ENCODE measurements at places on chromosomes 5 and 9. TPM values are rescaled to one million over a fixed set of nuclear protein-coding genes. Genes with fewer than 3 reads are reported as not detected.

GRCh38 chr9:96646081-96646991 is 8.8 kb downstream of the PRXL2C start:
- peak; percentile 26 for DNase-seq

DNA sequence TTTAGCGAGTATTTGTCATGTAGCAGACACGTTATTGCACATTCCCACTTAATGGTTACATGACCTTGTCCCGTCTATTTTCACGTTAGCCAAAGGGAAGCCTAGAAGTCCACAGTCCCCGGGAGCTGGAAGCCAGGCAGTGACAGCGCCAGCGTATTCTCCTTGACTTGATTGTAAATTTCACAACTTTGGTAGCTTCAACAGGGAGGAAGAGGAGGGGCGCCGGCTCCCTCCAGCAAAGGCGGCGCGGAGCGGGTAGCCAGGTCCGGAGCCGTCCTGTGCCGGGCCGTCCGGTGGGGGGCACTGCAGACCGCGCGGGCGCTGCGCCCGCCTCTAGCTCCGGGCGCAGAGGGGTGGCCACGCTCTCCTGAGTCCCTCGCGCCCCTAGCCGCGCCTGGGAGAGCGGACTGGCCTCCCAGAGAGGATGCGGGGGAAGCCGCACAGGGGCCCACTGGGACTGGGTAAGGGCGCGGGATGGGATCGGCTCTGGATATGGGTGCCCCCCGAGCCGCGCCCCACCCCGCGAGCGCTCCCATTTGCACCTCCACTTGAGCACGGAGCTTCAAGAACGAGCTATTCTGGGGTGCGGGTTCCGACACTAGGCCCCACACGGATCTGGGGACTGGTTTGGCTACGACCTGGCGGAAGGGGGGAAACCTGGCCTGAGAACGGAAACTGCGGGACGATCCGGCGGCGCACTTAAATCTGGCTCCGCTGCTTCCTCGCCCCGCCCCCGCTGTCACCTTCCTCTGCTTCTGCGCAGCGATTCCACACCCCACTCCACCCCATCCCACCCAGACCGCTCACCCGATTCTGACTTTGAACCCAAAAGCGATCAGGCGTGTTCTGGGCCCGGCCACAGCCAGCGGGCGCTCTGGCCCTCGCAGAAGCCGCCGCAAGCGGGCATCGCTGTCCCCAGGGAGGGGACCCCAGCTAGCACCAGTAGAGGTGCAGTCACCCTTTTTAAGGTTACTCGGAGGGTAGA is 23.8 kb downstream of the KLF4 start:
- DNase-seq = no peak

Gene SPOCK1
- 4.5 TPM for total RNA-seq

- DNase-seq = peak; percentile 22
Observed at GRCh38 chr5:99020698-99021048, 91.9 kb upstream of the CHD1 start.

DNA sequence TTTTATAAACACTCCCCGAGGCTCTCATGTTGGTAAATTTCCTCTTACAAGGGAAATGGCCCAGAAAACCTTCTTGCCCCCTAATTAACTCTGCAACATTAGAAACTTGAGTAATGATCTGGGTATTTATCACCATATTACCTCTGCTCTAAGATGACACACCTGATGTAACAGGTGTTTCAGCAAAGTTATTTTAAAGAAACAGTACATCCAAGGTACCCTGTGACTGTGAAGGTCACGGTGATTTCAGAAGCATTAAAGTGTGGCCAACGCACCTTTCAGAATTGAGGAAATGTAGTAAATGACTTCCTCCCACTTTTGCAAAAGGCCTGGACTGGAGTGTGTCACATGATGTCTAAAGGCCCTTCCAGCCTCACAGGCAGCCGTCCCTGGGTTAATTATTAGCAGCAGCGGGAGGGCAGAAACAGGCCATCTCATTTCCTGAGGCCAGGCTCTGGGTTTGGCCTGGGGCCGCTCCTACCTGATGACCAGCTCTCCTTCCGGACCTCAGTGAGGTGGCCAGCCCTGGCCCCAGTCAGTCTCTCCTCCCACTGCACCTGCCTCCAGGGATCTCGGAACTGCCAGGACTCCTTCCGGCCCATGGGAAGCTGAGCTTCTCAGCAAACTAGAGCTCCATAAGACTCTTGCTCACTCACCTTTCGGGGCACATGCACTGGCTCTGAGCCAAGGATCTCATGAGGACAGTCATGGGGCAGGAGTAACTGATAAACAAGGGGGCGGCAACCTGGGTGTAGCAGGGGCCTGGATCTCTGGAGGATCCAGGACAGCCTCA is 20.7 kb downstream of the PTPN3 start:
- DNase-seq = no peak

Gene DIRAS2
- total RNA-seq = not detected

DNA sequence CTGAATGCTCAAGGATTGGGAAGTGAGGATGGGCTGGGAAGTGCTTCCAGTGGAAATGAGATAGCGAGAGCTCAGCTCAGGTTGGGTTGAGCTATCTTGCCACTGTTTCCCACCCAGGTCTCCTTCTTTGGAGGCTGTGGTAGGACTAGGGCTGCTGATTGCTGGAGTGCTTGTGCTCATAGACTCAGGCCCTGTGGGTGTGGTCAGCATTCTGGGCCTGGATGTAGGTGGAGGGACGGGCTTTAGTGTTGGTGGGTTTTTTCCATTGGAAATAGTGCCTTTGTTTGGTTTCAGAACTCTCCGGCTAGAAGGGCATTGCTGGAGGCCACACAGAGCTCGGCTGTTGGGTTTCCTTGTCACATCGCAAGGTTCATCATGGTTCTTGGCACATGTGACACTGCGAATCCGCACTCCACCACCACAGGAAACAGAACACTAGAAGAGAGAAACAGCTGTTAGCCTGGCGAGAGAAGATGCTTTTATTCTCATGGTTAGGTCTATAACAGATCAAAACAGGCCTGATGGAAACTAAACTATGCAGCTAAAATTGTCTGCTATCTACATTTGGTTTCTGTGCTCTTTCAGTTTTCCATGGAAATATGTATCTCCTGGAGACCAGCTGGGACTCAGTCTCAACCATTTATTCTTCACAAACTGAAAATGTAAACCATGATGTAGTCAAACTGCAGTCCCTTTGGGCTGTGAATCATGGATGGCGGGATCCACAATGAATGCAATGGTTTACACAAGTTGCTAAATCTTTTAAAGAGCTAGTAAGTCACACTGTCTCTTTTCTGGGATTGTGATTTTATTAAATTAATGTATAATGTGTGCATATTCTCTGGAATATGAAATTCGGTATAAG is 136.2 kb downstream of the TARS1 start:
- no peak for DNase-seq

DNA sequence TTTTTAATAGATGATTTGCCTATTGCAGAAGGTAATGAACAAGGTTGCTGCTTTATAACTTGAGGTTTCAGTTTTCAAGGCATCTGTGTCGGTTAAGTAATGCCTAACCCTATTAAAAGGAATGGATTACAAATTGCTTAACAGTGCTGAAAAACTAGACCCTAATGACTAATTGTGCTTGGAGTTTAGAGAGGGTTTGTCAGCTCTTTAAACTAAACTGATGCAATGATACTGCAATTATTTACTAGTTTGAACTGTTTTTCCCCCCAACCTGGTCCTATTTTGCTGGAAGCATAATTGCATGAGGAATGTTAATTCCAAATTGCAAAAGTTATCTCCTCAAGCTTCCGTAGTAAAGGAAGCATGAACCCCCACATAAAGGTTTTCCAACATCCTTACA is 39.3 kb upstream of the TLX3 start:
- DNase-seq = no peak

DNA sequence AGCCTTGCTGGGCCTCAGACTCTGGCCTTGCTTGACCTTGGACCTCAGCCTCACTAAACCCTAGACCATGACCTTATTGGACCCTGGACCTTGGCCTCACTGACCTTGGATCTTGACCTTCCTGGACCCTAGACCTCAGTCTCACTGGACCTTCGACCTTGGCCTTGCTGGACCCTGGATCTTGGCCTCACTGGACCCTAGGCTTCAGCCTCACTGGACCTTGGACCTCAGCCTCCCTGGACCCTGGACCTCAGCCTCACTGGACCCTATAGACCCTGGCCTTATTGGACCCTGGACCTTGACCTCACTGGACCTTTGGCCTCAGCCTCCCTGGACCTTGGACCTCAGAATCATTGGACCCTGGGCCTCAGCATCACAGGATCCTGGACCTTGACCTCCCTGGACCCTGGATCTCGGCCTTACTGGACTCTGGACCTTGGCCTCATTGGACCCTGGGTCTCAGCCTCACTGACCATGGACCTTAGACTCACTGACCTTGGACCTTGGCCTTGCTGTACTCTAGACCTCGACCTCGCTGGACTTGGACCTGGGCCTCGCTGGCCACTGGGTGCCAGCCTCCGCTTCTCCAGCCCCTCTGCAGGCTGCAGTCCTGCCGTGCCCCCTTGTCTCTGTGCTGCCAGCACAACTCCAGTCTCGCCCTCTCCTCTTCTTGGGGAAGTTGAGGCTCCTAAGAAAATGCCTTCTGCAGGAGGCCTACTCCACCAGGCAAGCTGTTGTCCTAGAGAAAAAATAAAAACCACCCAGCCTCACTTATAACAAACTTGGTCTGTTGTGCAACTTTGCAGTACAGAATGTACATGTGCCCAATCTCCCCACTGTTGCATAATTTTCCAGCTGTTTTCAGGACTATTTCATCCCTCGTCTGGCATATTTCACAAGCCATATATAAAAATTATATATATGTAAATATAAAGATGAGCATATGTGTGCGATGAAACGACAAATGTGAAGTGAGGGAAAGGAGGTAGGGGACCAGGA is 11.0 kb upstream of the ADAMTS2 start:
- DNase-seq = no peak

Gene C9
- not detected for total RNA-seq

DNA sequence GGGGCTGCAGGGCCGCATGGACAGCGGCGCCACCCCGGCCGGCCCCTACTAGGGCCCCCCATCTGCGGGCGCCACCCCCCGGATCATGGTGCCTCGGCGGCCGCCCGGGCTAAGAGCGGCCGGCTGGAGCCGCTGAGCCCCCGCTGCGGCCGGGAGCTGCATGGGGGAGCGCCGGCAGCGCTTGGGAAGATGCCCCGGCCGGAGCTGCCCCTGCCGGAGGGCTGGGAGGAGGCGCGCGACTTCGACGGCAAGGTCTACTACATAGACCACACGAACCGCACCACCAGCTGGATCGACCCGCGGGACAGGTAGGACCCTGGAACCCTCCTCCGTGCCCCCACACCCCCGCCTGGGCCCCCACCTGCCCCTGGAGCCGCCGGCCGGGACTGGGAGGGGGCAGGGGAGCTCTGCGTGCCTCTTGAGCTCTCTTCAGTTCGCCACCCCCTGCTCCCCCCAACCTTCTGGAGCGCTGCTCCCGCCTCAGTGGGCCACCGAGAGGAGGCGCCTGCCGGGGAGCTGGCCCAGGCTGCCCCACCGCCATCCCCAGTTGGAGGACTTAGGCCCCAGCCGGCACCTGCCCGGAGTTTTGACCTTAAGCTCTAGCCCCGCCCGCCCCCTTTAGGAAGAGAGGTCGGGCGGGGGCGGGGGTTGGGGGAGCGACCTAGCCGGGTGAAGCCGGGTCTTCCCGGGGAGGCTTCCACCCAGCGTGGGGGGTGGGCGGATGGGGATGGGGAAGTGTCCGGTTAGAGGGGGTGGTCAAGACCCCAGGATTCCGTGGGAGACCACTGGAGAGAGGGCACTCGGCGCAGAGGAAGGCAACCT is 730 bp downstream of the WWC1 start:
- DNase-seq = no peak

GRCh38 chr5:163706053-163706771 is 200.8 kb downstream of the MAT2B start:
- peak; percentile 73 for DNase-seq

DNA sequence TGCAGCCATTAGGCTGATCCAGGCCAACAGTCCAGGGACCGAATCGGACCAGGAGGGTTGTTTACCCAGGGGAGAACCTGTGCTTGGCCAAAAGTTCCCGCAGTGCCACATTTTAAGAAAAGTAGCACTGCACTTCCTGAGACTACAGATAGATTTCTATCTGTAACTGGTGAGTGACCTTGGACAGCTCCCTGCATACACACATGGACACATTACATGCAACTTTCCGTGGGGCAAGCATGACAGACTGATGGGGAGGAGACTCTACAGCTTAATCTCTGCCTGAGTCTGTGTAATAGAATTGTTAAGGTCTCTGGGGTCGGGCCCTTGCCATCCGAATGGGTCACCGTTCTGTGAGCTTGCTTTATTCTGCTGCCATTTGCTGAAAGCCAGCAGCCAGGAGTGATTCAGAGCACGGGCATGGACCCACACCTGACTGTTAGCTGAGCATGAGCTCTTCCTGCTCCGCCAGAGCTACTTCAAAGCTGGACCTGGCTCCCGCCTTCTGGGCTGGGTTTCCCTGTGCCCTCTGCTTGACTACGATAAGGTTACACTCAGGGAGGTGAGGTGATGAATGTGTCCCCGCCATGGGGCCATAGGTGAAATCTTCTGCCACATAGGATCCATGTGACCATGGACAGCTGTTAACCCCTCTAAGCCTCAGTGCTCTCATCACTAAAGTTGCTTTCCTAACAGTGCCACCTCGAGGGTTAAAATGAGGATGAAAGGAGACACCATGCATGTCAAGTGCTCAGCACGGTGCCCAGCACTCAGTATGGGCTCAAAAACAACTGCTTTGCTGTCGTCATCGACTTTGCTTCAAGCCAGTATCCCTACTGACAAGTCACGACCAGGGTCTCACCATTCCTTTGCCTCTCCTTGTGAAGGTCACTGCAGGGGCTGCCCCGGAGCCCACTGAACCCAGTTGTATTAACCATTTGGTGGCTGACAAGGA is 200.0 kb downstream of the MELK start:
- DNase-seq = peak; percentile 16

DNA sequence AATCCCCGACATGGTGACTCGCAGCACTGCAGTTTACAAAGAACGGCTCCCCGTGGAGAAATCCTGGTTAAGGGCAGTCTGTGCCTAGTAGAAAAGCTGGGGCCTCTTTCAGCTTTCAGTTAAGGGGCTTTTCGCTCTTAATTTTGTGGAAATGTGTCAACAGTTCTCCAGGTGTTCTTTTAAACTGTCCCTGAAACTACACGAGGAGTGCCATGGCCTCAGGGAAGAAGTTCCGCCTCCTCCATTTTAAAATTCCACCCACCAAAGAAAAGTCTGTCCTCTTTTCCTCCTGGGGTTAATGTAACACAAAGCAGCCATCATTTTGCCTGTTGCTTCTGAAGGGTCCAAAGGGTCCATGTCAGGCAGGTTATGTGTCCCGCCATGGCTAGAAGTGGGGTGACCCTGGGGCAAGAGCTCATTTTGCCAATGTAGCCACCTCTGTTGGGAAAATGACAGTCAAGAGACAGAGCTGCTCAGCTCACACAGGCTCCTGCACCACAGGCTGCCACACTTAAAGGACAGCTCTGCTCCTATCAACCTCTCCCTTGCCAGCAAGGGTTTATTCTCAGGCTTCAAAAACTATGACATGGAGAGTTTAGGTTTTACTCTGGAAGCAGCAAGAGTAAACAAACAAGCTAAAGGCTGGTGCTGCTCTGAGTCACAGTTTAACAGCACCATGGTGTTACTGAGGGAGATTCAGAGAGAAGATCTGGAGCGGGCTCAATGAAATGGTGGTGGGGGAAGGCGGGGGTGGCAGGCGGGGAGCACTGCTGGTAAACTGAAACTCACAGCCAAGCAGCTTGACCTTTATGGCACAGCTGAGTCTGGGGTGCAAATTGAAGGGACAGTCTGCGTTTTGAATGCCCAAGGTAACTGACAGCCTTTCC is 3.2 kb downstream of the WHRN start:
- peak; percentile 49 for DNase-seq

Gene SEC16A
- total RNA-seq = 46.3 TPM
